Suprapubic skin (tissue), 4 donors: ENCODE measurements at places on chromosomes 5 and 9.

DNA sequence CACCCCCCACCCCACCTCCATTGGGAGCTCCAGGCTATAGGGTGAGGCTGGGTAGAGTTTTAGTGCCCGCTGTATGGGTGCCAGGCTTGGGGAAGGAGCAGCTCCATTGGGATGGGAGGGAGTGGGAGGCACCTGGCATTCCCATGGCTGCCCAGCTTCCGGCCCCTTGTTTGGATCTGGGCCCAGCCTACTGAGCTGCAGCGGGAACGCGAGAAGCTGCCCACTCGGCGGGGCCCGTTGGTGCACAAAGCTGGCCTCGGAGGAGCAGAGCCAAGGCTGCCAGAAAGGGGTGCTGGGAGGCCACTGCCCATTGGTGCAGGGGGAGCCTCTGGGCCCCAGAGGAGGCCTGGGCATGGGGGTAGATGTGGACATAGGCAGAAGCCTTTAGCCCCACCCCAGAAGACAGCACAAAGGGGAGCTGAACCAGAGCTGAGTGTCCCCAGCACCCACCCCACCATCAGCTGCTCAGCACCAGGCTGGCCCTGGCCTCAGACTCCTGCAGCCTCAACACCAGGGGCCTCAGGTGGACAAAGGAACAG lies 4.4 kb downstream of the LCN9 start:
- H3K4me1 ChIP-seq = no peaks in the 10 kb centered on the region
- peaks cover 83% of the 10 kb centered on the region for H3K27me3 ChIP-seq
- H3K4me3 ChIP-seq = no peak overlapping the region
- H3K36me3 ChIP-seq = no peaks in the 10 kb centered on the region

- H3K27me3 ChIP-seq = peaks cover 3% of the 10 kb centered on the region
- no peaks in the 10 kb centered on the region for H3K36me3 ChIP-seq
- H3K27ac ChIP-seq = no peak overlapping the region
- H3K4me3 ChIP-seq = no peak overlapping the region
These were observed 48.8 kb upstream of the EGFL7 start for GRCh38 chr9:136613824-136614371.

GRCh38 chr5:135457424-135458071 lies 5.4 kb upstream of the TIFAB start:
- H3K36me3 ChIP-seq = no peaks in the 10 kb centered on the region
- no peak overlapping the region for H3K4me3 ChIP-seq
- peaks cover 19% of the 10 kb centered on the region for H3K4me1 ChIP-seq
- H3K27ac ChIP-seq = no peak overlapping the region
- peaks cover 3% of the 10 kb centered on the region for H3K27me3 ChIP-seq

DNA sequence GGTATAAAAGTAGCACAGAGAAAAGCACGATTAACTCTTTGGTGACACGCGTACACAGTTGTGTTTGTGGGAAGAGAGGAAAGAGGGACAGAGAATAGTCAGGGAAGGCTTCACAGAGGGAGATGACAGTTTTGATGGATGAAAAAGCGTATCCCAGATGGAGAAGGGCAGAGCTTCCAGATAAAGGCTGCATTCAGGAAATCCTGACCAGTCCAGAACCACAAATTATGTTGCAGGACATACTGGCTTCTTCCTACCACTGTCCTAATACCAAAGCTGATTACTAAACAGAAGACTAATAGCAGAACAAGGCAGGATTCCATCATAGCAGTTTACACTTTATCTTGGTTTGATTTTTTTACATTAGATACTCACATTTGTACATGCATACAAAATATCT lies 34.5 kb downstream of the SLC31A2 start:
- no peaks in the 10 kb centered on the region for H3K27me3 ChIP-seq
- peaks cover 14% of the 10 kb centered on the region for H3K4me1 ChIP-seq
- H3K27ac ChIP-seq = no peak overlapping the region
- H3K36me3 ChIP-seq = peaks cover 89% of the 10 kb centered on the region
- no peak for DNase-seq
- H3K4me3 ChIP-seq = no peak overlapping the region

- H3K36me3 ChIP-seq = no peaks in the 10 kb centered on the region
- no peak overlapping the region for H3K27ac ChIP-seq
- no peak for DNase-seq
- no peak overlapping the region for H3K4me3 ChIP-seq
- H3K4me1 ChIP-seq = no peaks in the 10 kb centered on the region
These were observed 35.9 kb downstream of the ANKRD31 start for GRCh38 chr5:75200776-75201175.
